ENCODE measurements at places on chromosomes 1 and 21. TPM values are rescaled to one million over a fixed set of nuclear protein-coding genes. Genes with fewer than 3 reads are reported as not detected.

The FOXD2 gene
- total RNA-seq = not detected

DNA sequence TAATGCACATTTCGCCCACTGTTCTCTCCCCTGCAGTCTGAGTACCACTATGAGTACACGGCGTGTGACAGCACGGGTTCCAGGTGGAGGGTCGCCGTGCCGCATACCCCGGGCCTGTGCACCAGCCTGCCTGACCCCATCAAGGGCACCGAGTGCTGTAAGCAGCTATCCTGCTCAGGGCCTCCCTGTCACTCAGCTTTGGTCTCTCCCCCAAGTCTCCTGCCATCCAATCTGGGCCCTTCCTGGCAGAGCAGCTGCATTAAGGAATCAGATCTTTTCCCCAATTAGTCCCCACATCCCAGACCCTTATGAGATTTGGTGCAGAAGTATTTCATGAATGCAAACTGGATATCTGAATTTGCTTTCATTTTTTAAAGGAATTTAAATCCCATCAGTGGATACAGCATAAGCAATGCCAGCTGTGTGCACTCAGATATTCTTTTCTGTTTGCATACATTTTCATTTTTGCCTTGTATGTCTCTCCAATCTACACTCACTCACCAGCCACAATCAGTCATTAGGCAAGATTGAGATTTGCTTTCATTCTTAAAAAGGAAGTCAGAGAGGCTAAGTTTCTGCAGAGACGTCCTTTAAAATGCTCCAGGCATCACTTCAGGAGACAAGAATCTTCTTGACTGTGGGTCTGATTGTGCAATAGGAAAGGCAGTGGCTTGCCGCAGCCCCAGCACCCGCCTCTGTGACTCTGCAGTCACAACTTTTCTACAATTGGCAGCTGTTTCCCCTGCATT lies 48.1 kb downstream of the ELAPOR1 start:
- peak; percentile 57 for DNase-seq

The GPR61 gene
- total RNA-seq = 0.08 TPM

DNA sequence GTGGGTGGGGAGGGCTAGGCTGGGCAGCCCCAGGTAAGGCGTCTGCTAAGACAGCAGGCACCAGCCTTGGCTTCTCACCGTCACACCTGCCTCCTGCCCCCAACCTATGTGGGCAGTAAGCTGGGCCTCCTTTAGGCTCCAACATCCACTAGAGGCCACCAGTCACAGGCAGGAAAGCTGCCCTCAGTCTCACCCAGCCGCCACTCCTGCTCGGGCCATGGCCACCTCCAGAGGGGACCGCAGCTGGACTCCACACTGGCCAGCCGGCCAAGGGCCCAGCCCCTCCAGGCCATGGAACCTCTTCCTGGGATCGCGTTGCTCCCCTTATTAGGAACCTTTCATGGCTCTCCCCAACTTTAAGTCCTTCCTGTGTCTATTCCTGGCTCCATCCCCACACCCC lies 74.5 kb downstream of the MRPL37 start:
- no peak for DNase-seq

DNA sequence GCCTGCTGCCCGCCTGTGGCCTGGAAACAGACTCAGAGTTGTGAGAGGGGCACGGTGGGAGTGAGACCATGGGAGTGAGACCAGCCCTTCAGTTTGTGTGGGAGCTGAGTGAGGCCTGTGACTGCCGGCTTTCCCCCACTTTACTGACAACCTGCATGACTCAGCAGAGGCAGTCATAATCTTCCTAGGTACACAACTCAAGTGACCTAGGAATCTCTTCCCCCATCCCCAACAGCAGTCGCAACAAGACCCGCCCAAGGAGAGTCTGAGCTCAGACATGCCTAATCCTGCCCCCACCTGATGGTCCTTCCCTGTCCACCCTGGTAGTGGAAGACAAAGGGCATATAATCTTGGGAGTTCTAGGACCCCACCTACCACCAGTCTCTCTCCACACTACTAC lies 44.2 kb downstream of the KLHL20 start:
- no peak for DNase-seq

DNA sequence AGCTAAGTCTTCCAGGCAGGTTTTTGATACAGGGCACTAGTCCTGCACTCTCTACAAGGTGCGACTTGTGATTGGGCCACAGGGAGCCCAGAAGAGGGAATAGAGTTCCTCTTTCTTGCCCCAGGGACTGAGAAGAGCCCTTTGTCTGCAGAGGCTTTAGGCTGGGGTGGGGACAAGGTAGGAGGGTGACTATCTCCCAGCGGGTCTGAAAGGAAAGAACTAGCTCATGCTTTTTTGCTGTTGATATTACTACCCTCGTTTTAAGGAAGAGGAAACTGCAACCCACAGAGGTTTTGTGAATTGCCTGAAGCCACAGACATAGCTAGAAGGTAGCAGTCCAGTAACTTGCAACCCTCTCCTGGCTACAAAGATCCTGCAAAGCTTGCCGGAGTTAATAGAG lies 615.2 kb downstream of the MATN1 start:
- DNase-seq = no peak

DNA sequence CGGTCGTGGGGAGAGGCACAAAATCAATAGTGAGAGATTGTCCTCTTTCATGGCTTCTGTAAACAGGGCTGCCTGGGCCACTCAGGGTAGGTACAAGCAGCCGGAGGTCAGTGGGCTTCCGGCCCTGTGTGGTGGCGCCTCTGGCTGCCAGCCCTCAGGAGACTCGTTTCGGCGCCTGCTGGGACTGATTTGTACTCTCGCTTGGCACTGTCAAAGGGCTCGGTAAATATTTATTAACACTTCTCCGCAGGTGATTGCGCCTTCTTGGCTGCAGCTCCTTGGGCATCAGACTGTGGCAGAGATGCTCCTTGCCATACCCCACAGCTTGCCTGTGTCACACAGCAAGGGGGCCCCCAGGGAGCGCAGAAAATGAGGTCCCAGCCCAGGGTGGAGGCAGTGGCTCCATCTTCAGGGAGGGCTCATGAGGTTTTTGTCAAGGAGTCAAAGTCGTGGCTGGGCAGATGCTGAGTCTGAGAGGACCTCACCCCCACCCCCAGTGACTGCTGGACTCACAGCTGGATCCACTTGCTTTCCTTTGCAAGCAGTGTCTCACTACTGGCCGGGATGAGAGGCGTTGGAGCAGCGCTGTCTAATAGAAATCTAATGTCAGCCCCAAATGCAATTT lies 262.5 kb downstream of the GRIK3 start:
- no peak for DNase-seq

- DNase-seq = no peak
Measured at GRCh38 chr1:246680190-246680589, 44.0 kb upstream of the SCCPDH start.

Data from heart left ventricle (tissue), 16 donors.